ENCODE measurements at places on chromosomes 4 and X.

DNA sequence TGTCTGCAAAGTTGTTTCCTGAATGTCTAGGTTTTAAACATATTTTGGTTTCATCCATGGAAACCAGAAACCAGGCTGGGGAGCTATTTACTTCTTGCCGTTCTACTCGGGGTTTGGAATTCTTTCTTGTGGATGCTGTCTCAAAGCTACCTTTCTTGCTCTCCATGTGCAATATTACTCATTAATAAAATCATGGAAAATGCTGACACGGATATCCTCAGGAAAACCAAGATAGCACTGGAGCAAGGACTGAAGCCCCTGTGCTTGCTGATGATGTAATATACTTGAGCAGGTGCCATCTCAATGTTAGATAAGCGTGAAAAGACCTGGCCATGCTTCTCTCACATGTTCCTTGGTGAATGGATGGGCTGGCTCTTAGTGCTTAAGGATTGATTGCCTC, 41.5 kb upstream of the HPF1 start:
- no peak for DNase-seq

DNA sequence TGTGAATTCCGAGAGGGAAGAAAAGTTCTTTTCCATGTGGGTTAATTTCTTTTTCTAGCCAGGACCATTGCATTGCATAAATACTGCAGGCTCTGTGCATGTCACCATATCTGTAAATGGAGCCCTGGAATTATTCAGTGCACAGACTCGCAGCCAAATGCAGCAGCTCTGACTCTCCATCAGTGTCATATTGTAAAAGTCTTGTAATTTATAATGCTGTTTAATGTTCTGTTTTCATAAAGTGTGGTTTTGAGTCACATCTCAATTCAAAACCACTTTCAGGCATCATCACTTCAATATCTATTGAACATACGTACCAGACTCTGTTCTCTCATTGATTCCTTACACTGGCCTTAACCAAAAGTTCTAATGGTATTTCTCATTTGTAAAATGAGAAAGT, 193.9 kb upstream of the RPL34 start:
- DNase-seq: no peak

GRCh38 chr4:84001876-84002569, 466.1 kb downstream of the GPAT3 start:
- no peak for DNase-seq

DNA sequence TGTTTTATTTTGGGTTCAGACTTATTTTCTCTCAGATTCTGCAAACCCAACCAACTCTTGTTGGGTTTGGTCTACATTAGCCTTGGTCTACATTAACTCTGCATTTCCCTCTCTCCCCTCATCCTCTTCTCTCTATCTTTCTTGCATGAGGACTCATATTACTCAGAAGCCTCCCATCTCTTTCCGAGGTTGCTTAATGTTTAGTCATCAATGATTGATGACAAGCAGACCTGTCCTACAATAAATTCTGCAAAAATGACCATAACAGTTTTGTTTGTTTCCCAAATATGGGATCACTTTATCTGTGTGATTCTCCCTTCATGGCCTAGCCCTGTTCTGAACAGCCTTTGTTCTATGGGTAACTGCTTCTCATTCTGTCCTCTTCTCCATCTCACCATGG, 75.2 kb downstream of the GABRB1 start:
- no peak for DNase-seq

DNA sequence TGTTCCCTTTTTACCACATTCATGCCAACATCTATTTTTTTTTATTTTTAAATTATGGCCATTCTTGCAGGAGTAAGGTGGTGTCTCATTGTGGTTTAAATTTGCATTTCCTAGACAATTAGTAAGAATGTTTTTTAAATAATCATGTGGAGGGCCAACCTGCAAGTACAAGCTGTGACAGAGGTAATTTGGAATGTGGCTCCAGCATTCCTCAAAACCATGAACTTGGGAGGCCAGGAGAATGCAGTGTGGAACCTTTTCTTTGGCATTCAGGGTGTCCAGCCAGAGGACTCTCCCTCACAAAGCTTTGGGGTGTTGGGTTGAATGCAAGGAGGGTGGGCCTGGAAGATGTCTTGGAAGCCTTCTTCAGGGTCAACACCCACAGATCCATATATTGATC, 7.3 kb upstream of the TMEM185A start:
- DNase-seq: no peak

GRCh38 chr4:140764785-140765392, 8.7 kb upstream of the TBC1D9 start:
- DNase-seq: no peak

DNA sequence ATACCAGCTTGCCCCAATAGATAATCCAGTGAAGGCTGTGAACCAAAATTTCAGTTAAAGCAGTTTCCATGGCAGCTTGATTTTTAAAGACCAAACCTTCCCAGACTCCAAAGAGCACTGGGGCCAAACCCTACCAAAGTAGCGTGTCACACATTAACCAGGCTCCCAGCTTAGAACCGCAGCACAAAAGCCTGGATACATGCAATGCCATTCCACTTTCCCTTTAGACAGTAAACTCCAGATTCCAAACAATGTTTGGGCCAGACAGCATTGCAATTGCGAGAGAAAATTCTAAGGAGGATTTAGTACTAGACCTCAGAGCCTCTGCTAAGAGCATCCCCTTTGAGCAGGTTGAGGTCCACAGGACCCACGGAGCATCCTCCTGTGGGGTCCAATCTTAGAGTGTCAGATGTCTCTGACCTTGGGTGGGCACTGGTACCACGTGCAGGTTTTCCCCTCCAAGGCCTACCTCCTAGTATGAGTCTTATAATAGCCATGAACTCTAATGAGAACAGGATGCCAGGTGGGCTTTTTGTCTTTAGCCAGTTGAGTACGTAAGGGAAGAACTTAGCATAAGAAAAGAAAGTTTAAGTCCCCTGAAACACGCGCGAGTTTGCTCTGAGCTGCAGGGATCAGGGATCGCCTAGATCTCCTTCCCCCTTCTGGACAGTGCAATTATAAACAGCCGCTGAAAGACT, 38.8 kb downstream of the MGARP start:
- DNase-seq: no peak

GRCh38 chr4:79688691-79689090, 280.7 kb upstream of the GK2 start:
- no peak for DNase-seq

DNA sequence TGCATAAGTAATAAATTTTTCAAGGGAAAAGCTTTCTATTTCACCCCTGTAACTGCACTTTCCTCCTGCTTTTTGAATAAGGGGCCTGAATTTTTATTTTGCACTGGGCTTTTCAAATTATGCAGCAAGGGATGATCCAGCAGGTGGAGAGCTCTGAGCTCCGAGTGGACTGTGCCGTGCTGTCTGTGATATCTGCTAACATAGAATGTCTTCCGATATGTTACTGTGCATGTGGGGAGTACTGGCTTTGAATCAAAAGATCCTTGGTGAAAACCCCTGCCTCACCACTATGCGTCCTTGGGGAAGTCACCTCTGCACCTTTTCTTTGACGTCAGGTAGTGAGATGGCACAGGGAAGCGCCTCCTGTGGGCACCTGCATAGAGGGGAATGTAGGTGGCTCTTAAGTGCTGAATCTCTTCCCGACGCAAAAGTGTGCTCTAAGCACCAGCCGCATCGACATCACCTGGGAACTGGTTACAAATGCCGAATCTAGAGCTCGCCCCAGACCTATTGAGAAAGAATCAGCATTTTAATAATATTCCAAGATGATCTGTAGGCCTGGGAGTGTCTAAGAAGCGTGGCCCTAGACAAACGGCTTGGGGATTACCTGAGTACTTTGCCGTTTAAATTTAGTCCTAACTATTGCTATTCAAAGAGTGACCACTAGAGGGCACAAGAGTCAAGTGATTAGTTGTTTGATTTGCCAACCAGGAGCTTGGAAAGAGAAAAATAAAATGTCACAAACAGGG, 19.2 kb upstream of the WFS1 start:
- DNase-seq: no peak

Data from activated CD4-positive, CD25-positive, alpha-beta regulatory T cell (primary cell).